ENCODE measurements at places on chromosomes 5 and 9.

DNA sequence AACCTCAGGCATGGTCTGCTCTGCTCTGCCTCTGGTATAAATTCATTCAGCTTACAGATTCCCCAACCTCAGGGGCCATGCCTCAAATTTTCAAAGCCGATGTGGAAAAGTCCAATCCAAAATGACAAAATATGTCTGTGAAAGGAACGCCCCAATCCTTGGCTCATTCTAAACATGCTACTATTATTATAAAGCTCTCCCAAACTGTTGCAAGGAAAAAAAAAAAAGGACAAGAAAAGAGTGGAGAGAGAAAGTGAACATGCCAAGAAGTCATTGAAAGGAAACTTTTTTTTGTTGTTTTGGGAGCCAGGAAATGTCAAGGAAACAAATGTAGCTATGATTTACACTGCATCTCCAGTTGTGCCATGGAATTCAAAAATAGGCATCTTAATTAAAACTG lies 3.8 kb downstream of the COL23A1 start:
- DNase-seq, result no peak

- no peak for DNase-seq
Measured at GRCh38 chr5:171571663-171572062, 152.2 kb downstream of the FGF18 start.

DNA sequence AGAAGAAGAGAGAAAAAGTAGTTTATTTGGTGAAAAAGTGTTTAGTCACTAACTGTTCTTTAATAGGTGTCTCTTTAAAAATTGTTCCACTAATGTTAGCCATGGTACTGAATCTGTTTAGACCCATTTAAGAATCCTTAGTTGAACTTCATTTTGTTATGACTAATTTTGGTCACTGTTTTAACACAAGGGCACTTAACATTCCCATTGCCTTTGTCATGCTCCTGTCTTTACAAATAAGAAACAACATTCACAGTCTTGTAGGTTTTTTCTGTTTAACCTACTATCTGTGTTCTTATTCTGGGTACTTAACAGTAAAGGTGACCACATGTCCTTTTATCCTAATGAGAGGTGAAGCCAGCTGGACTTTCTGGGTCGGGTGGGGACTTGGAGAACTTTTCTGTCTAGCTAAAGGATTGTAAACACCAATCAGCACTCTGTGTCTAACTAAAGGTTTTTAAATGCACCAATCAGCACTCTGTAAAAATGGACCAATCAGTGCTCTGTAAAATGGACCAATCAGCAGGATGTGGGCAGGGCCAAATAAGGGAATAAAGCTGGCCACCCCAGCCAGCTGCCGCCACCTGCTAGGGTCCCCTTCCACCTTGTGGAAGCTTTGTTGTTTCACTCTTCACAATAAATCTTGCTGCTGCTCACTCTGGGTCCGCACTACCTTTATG lies 116.7 kb downstream of the WDR70 start:
- peak; percentile 63 for DNase-seq

GRCh38 chr5:158380661-158381060 lies 521.7 kb upstream of the CLINT1 start:
- DNase-seq, result no peak

- DNase-seq, result peak; percentile 4
Measured at GRCh38 chr5:133367071-133367786, 245.1 kb downstream of the FSTL4 start.

GRCh38 chr5:161539016-161539415 lies 7.5 kb downstream of the GABRB2 start:
- no peak for DNase-seq

DNA sequence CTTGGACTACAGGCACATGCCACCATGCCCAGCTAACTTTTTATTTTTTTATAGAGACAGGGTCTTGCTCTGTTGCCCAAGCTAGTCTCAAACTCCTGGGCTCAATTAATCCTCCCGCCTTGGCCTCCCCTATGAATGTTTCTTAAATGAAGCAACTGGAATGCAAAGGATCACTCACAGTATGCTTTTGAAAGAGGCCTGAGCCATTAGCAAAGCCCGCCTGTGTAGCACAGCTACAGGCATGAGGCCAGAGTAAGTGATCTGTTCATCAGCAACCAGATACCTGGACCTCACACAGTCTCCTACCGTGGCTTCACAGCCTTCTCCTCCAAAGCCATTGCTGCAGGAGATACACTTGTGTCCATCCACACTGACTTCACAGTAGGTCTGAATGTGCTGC lies 16.9 kb upstream of the RNF183 start:
- DNase-seq, result no peak

DNA sequence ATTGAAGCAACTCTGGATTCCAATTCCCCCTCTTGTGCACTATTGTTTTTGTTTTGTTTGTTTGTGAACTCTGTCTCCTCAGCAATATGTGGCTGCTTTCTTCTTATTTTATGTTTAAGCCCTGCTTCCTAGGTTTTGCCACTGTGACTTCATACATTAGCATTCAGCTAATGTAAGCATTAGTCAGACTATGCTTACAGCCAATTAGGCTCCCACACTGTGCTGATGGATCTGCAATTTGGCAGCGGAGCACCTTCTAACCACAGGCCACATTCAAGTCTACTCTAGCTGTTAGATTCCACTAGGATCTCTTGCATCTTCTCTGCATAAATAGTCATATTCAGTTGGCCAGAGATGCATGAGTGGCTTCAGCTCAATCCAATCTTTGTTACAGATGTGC lies 9.6 kb upstream of the BICD2 start:
- peak; percentile 94 for DNase-seq

DNA sequence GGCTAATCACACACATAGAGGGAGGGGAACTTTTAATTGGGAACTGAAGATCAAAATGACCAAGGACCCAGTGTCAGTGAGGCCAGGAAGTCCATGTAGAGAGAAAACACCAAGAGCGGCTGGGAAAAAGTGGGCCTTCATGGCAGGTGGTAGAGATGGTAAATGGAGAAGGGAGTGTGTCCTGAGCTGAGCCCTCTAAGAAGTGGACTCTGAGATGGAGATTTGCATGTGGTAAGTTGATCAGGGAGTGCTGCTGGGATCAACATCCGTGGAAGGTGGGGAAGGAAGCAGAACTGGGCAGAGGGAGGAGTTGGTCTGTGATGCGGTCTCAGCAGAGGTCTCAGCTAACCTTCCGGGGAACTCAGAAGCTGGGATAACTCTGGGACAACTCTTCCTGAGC lies 18.9 kb upstream of the PDZD2 start:
- DNase-seq, result no peak

GRCh38 chr5:178130576-178131445 lies at the start of gene RMND5B:
RMND5B (plus strand) TSS chr5:178131014; CDS start chr5:178138120, 7,106 bp downstream.
- DNase-seq, result peak; percentile 93

DNA sequence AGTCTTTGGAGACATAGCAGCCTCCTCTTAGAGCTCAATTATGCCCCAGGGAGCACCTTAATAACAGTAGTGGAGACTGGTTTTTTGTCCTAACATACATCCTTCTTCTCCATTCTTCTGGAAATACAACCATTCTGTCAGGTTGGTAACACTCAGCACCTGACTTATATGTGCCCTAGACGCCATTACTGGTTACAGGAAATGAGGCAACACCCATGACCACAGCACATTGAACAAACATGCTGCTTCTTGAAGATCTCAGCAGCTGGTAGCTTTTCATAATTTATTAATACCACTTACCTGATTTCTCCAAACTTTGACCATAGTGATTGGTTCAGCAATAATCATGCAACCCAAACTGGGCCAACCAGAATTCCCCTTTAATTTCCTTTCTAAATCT lies 25.1 kb upstream of the TRPM3 start:
- no peak for DNase-seq

GRCh38 chr5:15383469-15383868 lies 116.5 kb upstream of the FBXL7 start:
- DNase-seq, result peak; percentile 31

GRCh38 chr9:71506821-71507220 lies 261.5 kb downstream of the CEMIP2 start:
- DNase-seq, result peak; percentile 61
